ENCODE measurements at places on chromosomes 6 and 20. TPM values are rescaled to one million over a fixed set of nuclear protein-coding genes. Genes with fewer than 3 reads are reported as not detected.

The DEFB132 gene
- total RNA-seq: not detected

The MMUT gene
- total RNA-seq: 18.3 TPM

The NMBR gene
- total RNA-seq: not detected

The ABHD12 gene
- total RNA-seq: 39.6 TPM

The CD109 gene
- total RNA-seq: 13.3 TPM

The IL17F gene
- not detected for total RNA-seq

The WFDC12 gene
- not detected for total RNA-seq

DNA sequence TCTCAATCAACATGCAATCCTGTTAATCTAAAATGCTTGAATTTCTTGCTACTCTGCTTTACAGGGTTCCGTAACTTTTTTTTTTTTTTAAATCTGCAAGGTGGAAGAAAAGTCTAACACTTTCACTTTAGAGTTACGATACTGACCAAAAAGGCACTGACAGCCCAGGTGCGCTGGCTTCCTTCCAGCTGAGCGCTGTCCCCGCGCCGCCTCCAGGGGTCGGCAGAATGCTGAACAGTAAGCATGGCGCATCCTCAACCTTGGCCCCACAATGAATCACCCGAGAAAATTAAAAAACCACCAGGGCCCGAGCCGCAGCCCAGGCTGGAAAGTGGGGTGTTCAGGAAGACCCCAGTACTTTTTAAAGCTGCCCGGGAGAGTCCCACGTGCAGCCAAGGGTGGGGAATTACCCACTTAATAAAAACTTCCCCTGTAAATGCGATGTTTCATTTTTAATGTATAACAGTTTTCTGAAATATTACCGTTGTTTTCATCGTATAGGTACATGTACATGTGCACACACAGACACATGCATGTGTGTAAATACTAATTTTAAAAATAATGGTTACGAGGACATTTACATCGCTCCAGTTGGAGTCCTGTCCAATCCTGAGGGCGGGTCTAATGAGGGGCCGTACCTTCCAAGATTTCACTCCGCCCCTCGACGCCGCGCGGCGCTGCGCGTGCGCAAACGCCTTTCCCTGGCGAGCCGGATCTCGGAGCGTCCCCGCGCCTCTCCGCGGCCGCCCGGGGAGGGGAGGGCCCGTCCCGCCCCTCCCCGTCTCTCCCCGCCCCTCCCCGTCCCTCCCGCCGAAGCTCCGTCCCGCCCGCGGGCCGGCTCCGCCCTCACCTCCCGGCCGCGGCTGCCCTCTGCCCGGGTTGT, at the start of gene GINM1:
Gene GINM1 (plus strand): TSS at position 849 of the 883 bp plus-strand sequence. CDS start 40 bp downstream, outside the sequence.
- H3K36me3 ChIP-seq: no peaks in the 10 kb centered on the region
- DNase-seq: peak; percentile 97
- peak within 1 kb of the TSS; percentile 97 for H3K27ac ChIP-seq
- H3K4me3 ChIP-seq: peak within 1 kb of the TSS; percentile 93

- DNase-seq: no peak
- H3K4me1 ChIP-seq: no peaks in the 10 kb centered on the region
- H3K36me3 ChIP-seq: no peaks in the 10 kb centered on the region
- no peaks in the 10 kb centered on the region for H3K27me3 ChIP-seq
- no peak overlapping the region for H3K4me3 ChIP-seq
- no peak overlapping the region for H3K27ac ChIP-seq
These were observed 88.9 kb upstream of the NT5E start for GRCh38 chr6:85360794-85361642.

DNA sequence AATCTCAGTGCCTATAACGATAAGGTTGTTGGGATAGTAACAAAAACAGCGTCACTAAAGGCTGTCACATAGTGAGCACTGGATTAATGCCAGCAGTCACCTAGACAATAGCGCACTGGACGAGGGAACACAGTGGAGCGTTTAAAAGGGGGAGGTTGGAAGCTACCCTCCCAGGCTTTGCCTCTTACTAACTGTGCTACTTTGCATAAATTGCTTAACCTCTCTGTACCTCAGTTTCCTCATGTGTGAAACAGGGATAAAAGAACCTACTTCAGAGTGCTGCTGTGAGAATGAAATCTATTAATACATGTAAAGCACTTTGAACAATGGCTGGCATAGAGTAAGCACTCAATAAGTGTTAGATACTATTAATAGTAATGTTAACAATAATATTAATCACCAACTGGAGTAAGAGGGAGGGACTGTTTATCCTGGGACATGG, 10.5 kb downstream of the BCL2L1 start:
- H3K4me3 ChIP-seq: peak overlapping the region; percentile 28
- no peaks in the 10 kb centered on the region for H3K27me3 ChIP-seq
- peaks cover 98% of the 10 kb centered on the region for H3K4me1 ChIP-seq
- peak overlapping the region; percentile 98 for H3K27ac ChIP-seq
- peaks cover 37% of the 10 kb centered on the region for H3K36me3 ChIP-seq
- no peak for DNase-seq

DNA sequence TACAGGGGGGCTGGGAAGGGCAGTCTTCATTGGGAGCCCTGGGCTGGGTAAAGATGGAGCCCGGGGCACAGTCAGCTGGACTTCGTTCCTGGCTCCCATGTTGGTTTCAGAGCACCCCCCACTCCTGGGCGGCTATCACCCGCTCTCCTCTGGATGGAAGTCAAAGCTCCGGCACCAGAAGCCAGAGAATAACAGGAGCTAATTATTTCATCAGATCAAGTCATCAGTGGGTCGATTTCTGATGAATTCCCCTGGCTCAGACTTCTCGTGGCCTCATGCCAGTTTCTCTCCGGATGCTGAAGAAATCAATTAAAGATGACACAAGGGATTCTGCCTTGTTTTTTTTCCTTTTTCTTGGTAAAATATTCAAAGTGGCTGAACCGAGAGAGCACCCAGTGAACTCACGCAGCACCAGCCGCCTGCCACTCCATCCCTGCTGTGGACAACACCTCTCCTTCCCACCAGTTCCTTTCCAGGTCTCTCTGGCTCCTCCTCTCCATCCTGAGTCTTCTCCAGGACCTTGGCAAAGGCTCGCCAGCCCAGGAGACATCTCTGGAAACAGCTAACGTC, 22.5 kb downstream of the SULF2 start:
- no peaks in the 10 kb centered on the region for H3K27me3 ChIP-seq
- H3K36me3 ChIP-seq: no peaks in the 10 kb centered on the region
- H3K27ac ChIP-seq: no peak overlapping the region
- peaks cover 45% of the 10 kb centered on the region for H3K4me1 ChIP-seq
- DNase-seq: no peak

DNA sequence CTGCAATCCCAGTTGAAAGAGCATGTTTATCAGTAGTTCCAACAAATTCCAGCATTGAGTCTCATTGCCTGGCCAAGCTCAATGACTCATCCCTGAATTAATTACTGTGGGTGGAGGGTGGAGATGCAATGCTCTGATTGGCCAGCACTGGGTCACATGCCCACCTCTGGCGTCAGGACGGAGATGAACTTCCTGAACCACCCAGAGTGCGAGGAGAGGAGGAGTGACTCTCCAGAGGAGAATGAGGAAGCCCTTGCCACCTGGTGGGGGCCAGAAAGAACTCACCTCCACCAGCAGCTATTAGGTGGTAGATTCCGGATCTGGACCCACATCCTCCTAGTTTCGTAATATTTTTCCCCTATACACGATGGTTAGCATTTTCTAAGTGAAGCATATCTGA, 283.9 kb downstream of the TBC1D7 start:
- DNase-seq: no peak
- H3K4me3 ChIP-seq: no peak overlapping the region
- H3K4me1 ChIP-seq: peaks cover under 1% of the 10 kb centered on the region
- H3K36me3 ChIP-seq: no peaks in the 10 kb centered on the region
- H3K27ac ChIP-seq: no peak overlapping the region

DNA sequence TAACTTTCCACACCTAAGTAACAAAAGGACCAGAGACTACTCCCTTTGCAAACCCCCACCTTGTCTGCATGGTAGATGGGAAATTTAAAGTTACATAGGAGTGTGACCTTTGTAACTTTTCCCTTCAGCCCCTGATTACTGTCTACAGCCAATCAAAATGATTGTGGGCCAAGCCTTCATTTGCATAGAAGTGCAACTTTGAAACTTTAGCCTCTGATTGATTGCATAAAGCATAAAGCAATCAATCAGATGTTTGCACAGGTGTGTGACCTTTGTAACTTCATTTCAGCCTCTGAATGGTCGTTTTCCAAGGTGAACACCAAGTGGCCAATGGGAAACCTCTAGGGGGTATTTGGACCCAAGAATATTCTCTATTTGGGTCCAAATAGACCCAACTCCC, 46.1 kb downstream of the PRKN start:
- H3K4me3 ChIP-seq: no peak overlapping the region
- H3K27ac ChIP-seq: no peak overlapping the region
- no peaks in the 10 kb centered on the region for H3K27me3 ChIP-seq
- peaks cover 8% of the 10 kb centered on the region for H3K4me1 ChIP-seq
- DNase-seq: no peak
- no peaks in the 10 kb centered on the region for H3K36me3 ChIP-seq

DNA sequence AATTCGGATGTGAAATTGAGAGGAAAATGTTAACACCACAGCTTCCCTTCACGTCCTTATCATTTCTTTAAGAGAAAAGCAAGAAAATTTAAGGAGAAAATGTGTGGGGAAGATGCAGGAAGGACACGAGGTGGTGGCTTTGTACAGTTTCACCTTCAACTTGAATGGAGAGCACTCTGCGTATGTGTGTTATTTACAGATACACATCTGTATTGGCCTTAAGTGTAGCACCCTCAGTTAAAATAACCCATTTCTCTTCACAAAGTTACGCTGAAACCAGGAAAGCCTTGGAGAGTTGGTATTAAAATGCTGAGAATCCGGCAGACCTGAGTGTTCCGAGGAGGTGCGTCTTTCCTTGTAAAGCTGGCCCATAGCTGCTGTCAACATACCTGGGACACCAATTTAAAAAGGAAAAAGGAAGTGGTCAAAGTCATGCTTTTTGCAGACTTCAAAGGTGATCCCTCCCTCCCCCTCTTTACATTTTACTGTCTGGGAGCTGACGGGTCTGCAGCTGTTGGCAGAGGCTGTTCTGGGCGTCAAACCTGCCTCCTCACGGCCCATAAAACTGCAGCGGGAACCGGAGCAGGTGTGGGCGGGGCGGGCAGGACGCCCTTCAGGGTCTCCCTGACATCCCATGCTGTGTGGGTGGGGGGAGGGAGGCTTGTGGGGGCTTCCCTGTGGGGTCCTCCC, 61.3 kb upstream of the TBXT start:
- H3K27ac ChIP-seq: no peak overlapping the region
- no peaks in the 10 kb centered on the region for H3K4me1 ChIP-seq
- H3K36me3 ChIP-seq: no peaks in the 10 kb centered on the region
- peaks cover 58% of the 10 kb centered on the region for H3K27me3 ChIP-seq

- no peak for DNase-seq
- no peaks in the 10 kb centered on the region for H3K27me3 ChIP-seq
- H3K4me1 ChIP-seq: peaks cover 100% of the 10 kb centered on the region
- H3K4me3 ChIP-seq: peak overlapping the region; percentile 8
- H3K27ac ChIP-seq: peak overlapping the region; percentile 93
- H3K36me3 ChIP-seq: no peaks in the 10 kb centered on the region
These were observed 21.0 kb downstream of the ZMYND8 start for GRCh38 chr20:47335251-47336128.

- H3K27ac ChIP-seq: no peak overlapping the region
- H3K4me3 ChIP-seq: no peak overlapping the region
- no peak for DNase-seq
These were observed 69.1 kb downstream of the FIG4 start for GRCh38 chr6:109760208-109760607.
